ENCODE measurements at places on chromosomes 3 and 15.

GRCh38 chr3:105791131-105791530 lies 77.7 kb downstream of the CBLB start:
- DNase-seq: peak; percentile 84

DNA sequence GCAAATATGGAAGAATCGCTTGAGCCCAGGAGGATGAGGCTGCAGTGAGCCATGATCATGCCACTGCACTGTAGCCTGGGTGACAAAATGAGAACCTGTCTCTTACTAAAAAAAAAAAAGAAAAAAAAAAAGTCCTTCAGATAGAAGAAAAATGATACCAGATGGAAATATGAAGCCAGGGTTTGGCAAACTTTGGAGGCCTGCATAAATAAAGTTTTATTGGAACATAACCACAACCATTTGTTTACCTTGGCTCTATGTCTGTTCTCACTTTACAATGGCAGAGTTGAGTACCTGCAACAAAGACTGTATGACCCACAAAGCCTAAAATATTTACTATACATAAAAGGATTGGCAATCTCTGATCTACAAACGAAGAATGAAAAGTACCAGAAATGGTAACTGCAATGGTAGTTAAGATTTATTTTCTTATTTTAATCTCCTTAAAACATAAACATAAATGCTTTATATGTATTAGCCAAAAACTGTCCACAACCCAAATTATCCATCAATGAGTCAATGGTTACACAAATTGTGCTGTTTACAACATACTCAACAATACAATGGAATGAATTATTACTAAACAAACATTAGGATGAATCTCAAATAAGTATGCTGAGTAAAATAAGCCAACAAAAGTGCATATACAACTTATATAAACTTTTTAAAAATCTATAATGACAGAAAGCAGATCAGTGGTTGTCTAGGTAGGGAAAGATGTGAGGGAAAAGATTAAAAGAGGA lies 41.8 kb downstream of the GOLGB1 start:
- DNase-seq: no peak

DNA sequence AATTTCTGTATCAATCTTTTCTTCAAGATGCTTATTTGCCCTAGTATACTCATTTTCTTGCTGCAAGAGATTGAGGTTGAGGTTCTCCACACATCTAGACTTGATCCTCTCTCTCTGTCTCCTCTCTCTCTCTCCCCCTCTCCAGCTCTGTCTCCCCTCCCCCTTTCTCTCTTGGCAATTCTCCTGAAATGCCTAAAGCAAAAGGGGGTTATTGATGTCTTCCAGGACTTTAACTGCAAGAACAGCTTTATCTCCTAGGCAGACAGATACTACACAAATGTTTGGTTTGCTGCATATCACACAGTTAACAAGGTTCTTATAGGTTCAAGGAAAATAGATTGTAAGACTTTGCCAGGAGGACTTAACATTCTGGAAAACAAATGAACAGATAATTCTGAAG lies 52.1 kb downstream of the TMEM212 start:
- no peak for DNase-seq

GRCh38 chr3:190595179-190595795 lies 81.4 kb downstream of the IL1RAP start:
- DNase-seq: no peak

DNA sequence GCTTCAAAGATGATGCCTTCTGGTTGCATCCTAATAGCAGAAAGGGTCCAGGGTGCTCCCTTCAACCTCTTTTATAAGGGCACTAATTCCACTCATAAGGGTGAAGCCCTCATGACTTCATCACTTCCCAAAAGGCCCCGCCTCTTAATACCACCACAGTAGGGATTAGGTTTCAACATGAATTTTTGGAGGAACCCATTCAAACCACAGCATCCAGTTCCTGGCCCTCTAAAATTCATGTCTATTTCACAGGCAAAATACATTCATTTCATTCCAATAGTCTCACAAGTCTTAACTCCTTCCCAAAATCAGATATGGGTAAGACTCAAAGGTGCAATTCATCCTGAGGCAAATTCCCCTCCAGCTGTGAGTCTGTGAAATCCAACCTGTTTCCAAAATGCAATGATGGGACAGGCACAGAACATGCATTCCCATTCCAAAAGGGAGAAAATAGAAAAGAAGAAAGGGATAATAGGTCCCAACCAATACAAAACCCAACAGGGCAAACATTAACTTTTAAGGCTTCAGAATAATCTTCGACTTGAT lies 124.0 kb downstream of the ATP1B3 start:
- no peak for DNase-seq

- no peak for DNase-seq
Measured at GRCh38 chr3:141839389-141839788, 37.1 kb upstream of the ATP1B3 start.

DNA sequence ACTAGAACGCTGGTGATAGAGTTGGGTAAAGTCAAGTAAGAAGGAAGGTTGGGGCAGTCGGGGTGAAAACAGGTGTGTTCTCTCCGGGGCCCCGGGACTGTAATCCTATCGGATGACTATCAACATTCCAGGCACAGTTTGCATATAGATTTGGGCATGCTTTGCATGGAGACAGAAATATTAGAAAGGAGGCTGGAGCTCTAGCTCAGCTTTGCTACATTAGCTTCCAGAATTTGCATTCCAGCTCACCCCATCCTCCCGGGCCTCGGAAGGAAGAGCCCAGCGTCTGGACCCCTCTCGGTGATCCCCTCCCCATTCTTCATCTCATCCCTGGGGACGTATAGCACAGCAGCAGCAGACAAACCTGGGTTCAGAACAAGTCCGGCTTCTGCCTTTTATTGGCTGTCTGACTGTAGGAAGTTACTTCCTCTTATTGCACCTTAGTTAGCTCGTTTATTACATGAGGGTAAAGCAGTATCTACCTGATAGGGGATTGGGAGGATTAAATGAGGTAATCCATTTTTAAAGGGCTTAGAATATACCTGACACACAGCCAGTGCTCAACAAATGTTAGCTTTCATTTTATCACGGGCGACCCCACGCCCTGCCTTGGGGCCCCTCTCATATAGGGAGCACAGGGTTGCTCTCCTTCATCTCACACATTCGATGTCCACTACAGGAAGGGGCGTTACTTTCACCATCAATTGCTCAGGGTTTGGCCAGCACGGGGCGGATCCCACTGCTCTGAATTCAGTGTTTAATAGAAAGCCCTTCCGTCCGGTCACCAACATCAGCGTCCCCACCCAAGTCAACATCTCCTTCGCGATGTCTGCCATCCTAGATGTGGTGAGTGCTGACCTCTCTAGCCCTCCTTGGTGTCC lies 3.2 kb downstream of the HTR3E start:
- no peak for DNase-seq

DNA sequence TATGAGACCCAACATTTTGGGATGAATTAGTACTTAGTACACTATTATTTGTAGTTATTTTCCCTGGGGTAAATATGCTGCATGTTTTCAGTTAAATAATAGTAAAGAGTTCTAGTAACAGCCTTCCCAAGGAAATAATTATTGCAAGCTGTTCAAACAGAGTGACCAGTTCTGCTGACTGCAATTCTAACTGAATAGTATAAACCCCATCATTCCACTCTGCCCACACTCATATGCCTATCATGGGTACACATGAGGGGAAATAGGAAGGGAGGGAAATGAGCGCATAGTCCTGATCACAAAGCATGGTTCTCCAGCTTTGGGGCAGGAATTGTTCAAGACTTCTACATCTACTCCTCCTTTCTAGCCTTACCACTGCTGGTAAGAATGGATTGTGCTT lies 18.7 kb downstream of the UQCC5 start:
- no peak for DNase-seq

DNA sequence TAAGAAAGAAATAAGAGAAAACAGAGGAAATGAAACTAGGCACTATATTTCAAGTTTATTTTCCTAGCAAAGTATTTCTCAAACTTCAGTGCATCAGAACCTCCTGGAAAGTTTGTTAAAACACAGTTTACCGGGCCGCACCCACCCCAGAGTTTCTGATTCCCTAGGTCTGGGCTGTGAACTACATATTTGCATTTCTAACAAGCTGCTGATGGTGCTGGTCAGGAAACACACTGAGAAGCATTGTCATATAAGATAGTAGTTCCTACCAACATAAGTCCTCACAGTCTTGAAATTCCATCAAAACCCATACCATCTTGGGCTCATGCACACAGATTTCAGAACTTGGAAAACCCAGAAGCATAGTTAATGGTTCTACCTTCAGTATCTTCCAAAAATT lies 8.3 kb downstream of the SLC9A9 start:
- DNase-seq: no peak

- DNase-seq: no peak
Measured at GRCh38 chr15:70192041-70192440, 94.3 kb upstream of the TLE3 start.

DNA sequence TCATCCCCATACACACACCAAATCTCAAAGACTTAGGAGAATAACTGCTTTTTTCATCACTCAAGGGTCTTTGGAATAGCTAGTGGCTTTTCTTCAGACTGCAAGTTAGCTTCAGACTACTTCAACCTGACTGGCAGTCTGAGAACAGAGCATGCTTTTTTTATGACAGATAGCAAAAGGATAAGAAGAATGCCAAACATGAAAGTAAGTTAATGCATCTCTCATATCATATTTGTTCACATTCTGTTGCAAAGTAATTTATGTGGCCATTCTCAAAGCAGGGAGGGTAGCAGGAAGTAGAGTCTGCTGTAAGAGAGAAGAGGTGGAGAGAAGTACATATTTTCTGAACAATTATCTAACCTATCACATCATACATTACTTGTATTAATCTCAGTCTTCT lies 544.4 kb downstream of the ZPLD1 start:
- DNase-seq: peak; percentile 30

- DNase-seq: no peak
Measured at GRCh38 chr3:110666495-110666894, 405.1 kb upstream of the NECTIN3 start.

GRCh38 chr15:26391567-26392194 lies 381.2 kb downstream of the GABRB3 start:
- no peak for DNase-seq

DNA sequence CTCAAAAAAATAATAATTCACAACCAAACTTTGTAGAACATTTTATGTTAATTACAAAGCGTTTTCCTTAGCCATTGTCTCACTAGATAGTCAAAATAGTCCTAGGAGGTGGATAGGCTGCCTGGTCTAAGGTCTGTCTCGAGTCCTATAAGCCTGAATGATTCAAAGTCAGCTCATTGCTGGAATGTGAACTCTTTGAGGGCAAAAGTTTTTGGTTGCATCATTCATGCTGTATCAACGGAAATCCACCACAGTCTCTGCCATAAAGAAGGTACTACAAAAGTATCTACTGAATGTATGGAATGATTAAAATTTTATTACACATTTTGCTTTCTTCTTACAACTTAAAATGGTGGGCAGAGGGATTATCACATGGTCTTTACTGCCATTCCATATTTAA lies 387.3 kb upstream of the RARB start:
- DNase-seq: no peak

- no peak for DNase-seq
Measured at GRCh38 chr3:14110699-14111098, 14.0 kb downstream of the CHCHD4 start.

DNA sequence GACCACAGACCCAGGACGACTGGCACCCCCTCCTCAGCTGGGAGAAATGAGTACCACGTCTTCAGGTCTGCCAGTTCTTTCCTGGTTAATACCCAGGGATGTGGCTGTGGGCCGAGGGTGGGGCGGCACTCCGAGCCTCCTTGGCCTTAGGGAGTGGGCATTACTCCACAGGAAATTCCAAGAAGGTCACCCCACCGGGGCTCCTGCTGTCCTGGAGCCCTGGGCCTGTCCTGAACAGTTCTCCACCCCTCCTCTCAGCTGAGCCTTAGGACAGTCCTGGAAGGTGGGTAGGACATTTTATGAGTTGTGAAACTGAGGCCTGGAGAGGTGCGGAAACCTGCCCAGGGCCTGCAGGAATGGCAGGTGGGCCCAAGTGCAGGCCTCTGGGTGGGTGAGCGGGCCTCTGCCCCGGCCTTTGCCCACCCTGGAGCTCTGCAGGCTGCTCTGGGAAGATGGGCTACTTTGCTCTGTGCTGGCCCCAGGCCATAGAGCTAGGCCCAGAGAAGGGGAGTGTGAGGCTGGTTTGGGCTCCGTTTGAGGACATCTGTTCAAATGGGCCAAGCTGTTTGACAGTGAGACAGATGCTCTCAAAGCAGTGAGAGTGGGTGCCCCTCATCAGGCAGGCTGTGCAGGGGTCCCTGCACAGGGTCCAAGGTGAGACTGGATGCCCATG lies 103.1 kb downstream of the TMEM266 start:
- DNase-seq: no peak

DNA sequence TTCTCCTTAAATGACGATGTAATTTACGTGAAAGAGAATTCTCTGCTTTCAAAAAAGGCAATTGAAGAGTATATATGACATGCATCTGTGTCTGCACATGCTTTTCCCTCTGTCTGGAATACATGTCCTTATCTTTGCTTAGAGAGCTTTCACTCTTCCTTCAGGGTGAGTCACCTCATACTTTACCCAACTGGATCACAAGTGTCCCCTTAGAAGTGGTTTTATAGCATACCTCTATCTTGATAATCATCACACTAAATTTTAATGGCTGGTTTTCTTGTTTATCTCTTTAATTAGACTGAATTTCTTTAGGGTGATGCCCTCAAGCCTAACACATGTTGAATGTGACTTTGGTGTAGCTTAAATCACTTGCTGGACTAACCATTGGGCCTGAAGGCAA lies 178.9 kb downstream of the SV2B start:
- DNase-seq: no peak

Measured in amniotic epithelial cell (primary cell).